ENCODE measurements at places on chromosomes 13 and 19.
A peak's percentile ranks its signal among the peaks of the same experiment; 100 is the strongest.

DNA sequence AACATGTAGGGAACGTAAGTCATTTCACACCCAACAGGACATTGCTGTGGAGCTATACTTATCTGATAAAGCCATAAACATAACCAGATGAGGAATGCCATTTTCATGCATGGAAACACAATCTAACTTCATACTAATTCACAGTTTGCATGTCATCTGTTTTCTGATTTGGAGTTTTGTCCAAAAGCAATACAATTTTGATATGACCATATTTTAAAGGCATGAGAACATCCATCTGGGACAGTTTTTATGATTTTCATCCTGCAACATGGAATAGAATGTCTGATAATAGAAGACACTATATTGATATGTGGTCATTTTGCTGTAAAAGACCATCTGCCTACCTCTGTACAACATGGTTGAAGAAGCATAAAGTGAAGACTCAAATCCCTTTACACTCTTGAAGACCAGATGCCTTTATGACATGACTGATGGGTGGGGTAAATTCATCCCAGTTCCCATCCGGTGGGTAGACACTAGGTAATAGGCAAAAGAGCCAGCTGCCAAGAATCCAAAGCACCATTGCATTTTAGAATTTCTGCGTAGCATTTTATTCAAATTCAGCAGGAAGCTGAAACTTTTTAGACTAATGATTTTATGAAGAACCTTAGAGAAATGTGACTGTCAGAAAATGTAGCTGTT is 309.8 kb downstream of the LMO7 start:
- DNase-seq: no peak

DNA sequence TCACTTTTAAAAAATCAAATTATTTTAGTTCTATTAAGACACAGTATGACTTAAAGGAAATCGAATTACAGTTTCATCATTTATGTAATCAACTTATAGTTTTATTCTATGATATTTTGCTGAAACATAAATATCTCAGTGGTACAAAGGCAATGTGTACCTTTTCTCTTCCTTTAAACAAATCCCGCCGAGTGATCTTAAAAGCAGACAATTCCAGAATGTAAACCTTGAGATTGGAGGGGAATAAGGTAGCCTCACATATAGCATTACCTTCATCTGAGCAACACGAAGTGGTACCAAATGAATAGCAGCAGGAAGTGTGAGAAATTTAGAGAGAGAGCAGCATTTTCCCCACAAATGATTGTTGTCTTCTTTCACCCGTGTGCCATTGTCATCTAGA is 842.2 kb upstream of the GPC6 start:
- DNase-seq: no peak

DNA sequence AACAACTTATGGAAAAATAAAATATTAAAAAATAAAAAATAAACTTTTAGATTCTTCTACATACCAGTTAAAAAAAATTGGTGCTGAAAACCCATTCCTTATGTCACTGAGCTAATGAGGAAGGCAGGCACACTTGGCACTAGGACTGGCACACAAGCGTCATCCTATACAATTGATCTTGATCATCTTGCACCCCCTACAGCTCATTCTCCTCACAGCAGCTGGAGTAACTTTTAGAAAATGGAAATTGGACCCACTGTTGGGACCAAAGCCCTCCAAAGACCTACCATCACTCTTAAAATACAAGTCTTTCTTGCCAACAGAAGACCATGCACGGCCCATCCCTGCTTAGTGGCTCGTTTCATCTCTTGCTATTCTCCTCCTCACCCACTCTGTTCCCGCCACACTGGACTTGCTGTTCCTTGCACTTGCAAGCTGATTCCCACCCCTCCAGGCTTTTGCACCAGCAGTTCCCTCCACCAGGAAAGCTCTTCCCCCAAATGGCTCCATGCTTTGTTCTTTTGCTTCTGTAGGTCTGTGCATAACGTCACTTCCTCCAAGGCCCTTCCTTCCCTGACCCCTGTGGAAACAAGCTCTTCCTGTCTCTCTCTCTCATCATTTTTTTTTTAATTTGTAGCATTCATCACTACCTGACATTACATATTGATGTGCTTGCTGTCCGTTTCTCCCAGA is 11.6 kb downstream of the CTU1 start:
- DNase-seq: no peak

DNA sequence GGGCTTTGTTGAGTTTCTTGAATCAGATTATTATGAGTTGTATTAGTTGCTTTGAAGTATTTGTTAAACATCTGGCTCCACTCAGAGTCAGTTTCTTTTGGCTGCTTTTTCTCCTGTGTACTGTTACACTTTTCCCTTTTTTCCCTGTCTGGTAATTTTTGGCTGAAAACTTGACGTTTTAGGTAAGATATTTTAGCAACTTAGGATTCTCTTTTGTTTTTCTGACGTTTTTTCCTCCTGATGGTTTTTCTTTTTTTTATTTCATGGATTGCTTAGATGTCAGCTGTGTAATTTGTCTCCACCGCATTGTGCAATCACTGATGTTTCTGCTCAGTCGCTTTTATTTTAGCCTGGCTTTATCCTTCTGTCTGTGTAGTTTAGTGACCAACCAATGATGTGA is 20.7 kb downstream of the RFC3 start:
- DNase-seq: no peak

DNA sequence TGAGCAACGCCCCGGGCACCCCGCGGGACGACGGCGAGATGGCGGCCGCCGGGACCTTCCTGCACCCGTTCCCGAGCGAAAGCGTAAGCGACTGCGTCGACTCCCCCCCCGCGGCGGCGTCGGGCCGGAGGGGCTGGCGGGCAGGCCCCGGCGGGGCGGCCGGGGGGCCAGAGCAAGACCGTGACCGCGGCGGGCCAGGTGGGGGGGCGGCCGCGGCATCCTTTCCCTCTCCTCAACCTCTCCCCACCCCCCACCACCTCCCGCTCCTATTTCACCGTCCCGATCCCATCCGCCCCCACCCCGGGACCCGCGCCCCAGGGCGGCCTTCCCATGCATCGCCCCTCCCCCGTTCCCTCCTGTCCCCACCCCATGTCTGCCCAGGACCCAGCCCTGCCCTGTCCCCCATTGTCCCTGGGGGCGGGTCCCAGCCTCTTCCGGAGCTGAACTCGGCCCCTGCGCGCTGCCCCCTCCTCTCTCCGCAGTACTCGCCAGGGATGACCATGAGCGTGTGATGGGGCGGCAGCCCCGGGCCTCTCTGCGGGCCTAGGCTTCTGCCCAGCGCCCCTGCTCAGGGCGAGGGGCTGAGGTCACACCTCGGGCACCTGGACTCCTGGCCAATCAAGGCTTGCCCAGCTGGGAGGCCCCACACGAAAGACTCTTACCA is 4.1 kb downstream of the ISYNA1 start:
- peak; percentile 61 for DNase-seq

- no peak for DNase-seq
These were observed 52.2 kb upstream of the RANBP3 start for GRCh38 chr19:6030214-6030507.

- no peak for DNase-seq
These were observed 25.1 kb downstream of the GAS6 start for GRCh38 chr13:113838711-113839201.

GRCh38 chr13:31987535-31988170 is 43.9 kb upstream of the FRY start:
- no peak for DNase-seq

- DNase-seq: no peak
These were observed 125.1 kb downstream of the NALCN start for GRCh38 chr13:101291206-101291605.

DNA sequence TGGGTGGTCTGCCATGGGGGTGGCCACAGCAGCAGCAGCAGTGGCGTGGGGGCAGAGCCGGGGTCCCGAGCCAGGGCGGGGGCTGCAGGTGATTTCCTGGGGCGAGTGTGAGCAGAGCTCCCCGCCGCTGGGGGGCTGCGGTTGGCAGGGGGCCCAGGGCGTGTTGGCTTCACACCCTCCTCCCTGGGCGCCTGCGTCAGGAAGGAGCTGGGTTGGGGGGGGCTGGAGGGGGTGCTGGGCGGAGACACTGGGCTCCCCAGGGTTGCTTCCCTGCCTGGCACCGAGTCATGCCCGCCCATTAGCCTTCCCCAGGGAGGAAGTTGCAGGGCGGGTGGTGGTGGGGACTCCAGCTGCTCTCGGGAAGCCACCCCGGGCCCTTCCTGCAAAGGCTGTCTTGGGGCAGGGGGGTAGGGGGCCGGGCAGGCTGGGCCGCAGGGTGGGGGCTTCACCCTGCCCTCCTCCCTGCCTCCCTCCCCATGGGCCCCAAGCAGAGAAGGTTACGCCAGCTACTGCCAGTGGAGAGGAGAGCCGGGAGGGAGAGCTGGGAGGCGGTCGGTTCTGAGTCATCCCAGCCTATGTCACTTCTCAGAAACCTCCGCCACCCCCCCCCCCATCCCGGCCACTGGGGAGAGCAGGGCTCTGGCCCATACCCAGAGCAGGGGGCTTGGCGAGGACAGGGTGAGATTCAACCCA is 4.6 kb downstream of the MIDN start:
- peak; percentile 76 for DNase-seq

- DNase-seq: no peak
These were observed 330.2 kb downstream of the PCDH9 start for GRCh38 chr13:66899955-66900354.

DNA sequence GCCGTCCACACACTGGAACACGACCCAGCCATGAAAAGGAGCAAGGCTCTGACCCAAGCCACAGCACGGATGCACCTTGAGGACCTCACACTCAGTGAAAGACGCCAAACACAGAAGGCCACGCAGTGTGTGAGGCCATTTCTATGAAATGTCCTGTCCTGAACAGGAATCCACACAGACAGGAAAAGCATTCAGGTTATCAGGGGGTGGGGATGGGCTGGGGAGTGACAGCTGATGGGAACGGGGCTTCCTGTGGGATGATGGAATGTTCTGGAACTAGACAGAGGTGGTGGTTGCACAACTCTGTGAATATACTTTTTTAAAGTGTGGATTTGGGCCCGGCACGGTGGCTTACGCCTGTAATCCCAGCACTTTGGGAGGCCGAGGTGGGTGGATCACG is 30.6 kb downstream of the GPX4 start:
- DNase-seq: no peak

All from SW 1271 (cell line).